ENCODE measurements at places on chromosomes 4 and X. TPM values are rescaled to one million over a fixed set of nuclear protein-coding genes. Genes with fewer than 3 reads are reported as not detected.

NXF2 gene
- polyA plus RNA-seq = not detected

MAGEC2 gene
- not detected for polyA plus RNA-seq

STS gene
- 2.1 TPM for polyA plus RNA-seq

MAGEA2B gene
- not detected for polyA plus RNA-seq

MEPE gene
- polyA plus RNA-seq = not detected

AR gene
- polyA plus RNA-seq = 0.50 TPM

ADRA2C gene
- polyA plus RNA-seq = not detected

TLR3 gene
- 0.92 TPM for polyA plus RNA-seq

DAPP1 gene
- 1.6 TPM for polyA plus RNA-seq

S100G gene
- not detected for polyA plus RNA-seq

IL2 gene
- not detected for polyA plus RNA-seq

MTHFD2L gene
- polyA plus RNA-seq = 6.6 TPM

NOX1 gene
- polyA plus RNA-seq = not detected

PYURF gene
- 75.9 TPM for polyA plus RNA-seq

ZNF711 gene
- 2.4 TPM for polyA plus RNA-seq

CCDC158 gene
- not detected for polyA plus RNA-seq

RNF175 gene
- not detected for polyA plus RNA-seq

ARSJ gene
- polyA plus RNA-seq = 0.92 TPM

NIPAL1 gene
- 0.76 TPM for polyA plus RNA-seq

CYBB gene
- polyA plus RNA-seq = 1.7 TPM

NPY2R gene
- not detected for polyA plus RNA-seq

ADH1B gene
- polyA plus RNA-seq = 490 TPM

IL15 gene
- polyA plus RNA-seq = 9.8 TPM

IL21 gene
- not detected for polyA plus RNA-seq

ANOS1 gene
- polyA plus RNA-seq = 0.12 TPM

SLC25A53 gene
- polyA plus RNA-seq = 3.5 TPM

TKTL2 gene
- polyA plus RNA-seq = not detected

AMBN gene
- polyA plus RNA-seq = not detected

RASGEF1B gene
- 11.6 TPM for polyA plus RNA-seq

ADGRL3 gene
- 2.0 TPM for polyA plus RNA-seq

FHDC1 gene
- polyA plus RNA-seq = 4.3 TPM

TEX13D gene
- polyA plus RNA-seq = not detected

NXF2B gene
- polyA plus RNA-seq = not detected

CLNK gene
- polyA plus RNA-seq = 0.15 TPM

NEUROG2 gene
- polyA plus RNA-seq = not detected

BMX gene
- polyA plus RNA-seq = 0.56 TPM

TRMT10A gene
- polyA plus RNA-seq = 3.9 TPM

Data from stomach (tissue), 19 donors.